AG04450 (cell line): ENCODE measurements at places on chromosomes 16 and 17. TPM values are rescaled to one million over a fixed set of nuclear protein-coding genes. Genes with fewer than 3 reads are reported as not detected.

The TPSG1 gene
- polyA plus RNA-seq, result not detected in 2 replicates

The RNU2-1 gene
- polyA plus RNA-seq, result not detected in 2 replicates

The MVP gene
- 251 and 321 TPM in 2 replicates for polyA plus RNA-seq

The WNK4 gene
- 2.3 and 2.7 TPM in 2 replicates for polyA plus RNA-seq

The TBC1D3H gene
- not detected in 2 replicates for polyA plus RNA-seq

The CCL23 gene
- polyA plus RNA-seq, result not detected in 2 replicates

The PYCARD gene
- polyA plus RNA-seq, result 21.8 and 31.0 TPM in 2 replicates

The MLYCD gene
- polyA plus RNA-seq, result 2.0 and 2.5 TPM in 2 replicates

The NECAB2 gene
- 0.20 and 0.24 TPM in 2 replicates for polyA plus RNA-seq

The KRTAP9-8 gene
- polyA plus RNA-seq, result not detected in 2 replicates

The KAT7 gene
- polyA plus RNA-seq, result 26.5 and 27.0 TPM in 2 replicates

The RPL38 gene
- polyA plus RNA-seq, result 2,243 and 2,383 TPM in 2 replicates

The ASGR1 gene
- 1.1 and 1.5 TPM in 2 replicates for polyA plus RNA-seq

The CDRT15 gene
- not detected in 2 replicates for polyA plus RNA-seq

The MGAT5B gene
- polyA plus RNA-seq, result 0.69 and 0.81 TPM in 2 replicates

The ZACN gene
- polyA plus RNA-seq, result not detected in 2 replicates

The CDH15 gene
- polyA plus RNA-seq, result 0.11 and 0.12 TPM in 2 replicates
